ENCODE measurements at places on chromosomes 6 and 20.

DNA sequence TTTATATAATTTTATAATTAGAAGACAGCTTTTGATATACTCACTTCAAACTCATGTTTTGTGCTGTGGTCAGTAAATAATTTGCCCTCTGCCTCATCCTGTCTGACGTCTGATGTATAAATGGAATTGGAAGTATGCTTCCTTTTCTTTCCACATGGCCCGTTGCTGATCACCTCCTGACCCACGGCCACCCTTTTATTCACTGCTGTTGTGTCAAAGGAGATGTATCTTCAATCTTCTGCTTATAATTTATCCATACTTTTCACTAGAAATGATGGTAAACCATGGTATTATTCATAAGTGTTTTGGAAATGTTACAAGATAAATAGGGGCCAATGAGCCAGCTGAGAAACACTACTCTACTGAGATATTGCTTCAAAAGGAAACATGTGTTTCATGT, 841.8 kb downstream of the PHF3 start:
- no peak for DNase-seq

GRCh38 chr20:10603971-10604864, 69.6 kb downstream of the JAG1 start:
- peak; percentile 87 for DNase-seq

GRCh38 chr6:167115054-167115453, 7.8 kb upstream of the CCR6 start:
- no peak for DNase-seq

DNA sequence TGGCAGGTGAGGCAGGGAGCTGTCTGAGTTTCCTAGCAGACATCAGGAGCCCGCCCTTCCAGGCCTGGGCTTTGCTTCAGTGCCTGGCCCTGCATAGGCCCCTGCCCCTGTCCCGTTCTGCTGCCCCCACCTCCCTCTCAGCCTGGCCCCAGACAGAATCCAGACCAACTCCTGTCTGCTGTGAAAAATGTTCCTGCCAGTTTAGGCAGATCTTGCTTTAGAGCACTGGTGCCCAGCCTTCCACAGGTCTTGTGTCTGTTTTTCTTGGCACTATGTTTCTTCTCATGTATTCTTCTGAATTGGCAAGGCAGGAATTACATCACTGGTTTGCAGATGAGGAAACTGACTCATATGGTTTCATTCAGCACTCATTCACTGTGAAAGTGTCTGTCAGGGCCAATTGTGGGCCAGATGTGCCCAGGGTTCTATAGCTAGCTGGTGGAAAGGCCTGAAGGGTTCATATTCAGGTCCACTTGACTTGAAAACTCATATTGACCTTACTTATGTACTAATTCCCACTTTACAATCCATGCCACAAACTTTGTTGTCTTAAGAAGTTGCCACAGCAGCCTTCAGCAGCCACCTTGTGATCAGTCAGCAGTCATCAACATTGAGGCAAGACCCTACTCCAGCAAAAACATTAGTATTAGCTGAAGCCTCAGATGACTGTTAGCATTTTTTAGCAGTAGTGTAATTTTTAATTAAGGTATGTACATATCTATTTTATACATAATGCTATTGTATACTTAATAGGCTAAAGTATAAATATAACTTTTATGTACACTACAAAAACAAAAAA, 40.5 kb downstream of the HLA-F start:
- no peak for DNase-seq

DNA sequence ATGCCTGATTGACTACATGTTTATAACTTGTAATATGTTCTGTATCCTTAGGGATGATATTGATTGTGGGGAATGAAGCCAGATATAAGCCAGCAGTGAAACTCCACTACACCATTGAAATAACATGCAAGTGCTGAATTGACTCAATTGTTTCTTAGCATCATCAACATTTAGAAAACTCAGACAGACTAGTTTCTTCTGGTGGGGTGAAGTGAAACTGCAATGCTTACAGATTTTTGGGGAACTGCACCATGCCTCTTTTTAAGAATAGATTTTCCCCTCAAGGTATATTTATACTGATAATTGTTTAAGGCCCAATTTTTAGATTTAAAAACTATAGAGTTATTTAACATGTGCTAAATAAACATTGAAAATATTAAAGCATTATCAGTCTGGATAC, 1044.6 kb upstream of the EYS start:
- no peak for DNase-seq

- peak; percentile 32 for DNase-seq
These were observed 59.4 kb downstream of the TMEM242 start for GRCh38 chr6:157263881-157264397.

- DNase-seq, result no peak
These were observed 115.1 kb upstream of the JAG1 start for GRCh38 chr20:10788877-10789276.

- DNase-seq, result no peak
These were observed 13.8 kb upstream of the PTPRA start for GRCh38 chr20:2859330-2860121.

DNA sequence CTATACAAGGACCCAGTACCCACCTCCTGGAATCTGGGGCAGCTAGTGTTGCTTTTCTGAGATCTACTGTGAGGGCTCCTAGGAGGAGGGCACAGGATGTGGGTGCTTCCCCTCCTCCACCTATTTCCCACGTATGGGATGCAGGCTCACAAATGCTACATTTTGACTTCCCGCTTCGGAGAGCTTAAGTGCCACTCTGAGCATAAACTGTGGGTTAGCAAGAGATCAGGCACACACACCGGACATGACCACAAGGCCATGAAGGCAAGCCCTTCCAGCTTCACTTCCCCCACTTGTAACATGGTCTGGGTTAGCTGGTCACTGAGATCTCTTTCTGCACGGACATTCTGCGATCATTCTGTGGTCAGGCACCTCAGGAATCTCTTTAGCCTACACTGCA, 15.7 kb upstream of the TGM3 start:
- DNase-seq, result no peak

DNA sequence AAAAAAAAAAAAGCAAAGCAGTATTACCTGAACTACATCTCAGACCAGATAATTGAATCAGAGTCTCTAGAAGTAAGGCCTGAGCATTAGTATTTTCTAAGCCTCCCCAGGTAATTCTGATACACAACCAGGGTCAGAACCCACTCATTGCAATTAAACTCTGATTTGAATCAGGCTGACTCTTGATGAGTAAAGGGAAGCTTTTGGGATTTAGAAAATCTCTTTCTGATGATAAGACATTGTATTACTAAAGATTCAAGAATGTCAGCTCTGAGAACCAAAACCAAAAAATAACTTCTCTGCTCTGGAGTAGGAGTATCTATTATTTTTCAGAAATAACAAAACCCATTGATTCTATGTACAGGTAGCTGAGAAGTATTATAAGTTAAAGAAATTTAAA, 100.1 kb upstream of the COL21A1 start:
- no peak for DNase-seq

DNA sequence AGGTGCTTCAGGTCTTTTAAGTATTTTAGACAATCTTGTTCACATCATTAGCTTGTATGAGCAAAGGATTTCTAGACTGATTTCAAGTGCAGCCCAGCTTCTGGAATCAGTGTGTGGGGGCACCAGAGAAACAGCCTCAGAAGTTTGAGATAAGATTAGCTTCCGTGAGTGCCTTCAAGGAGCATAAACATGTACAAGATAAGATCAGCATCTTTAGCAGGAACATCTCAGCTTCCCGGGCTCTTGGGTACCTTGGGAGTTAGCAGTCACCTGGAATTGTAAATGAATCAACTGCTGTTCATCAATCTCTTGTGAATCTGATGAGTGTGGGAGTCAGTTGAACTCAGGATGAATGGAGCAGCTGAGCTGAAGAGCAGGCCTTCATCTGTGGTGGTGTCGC, 12.0 kb upstream of the CITED2 start:
- no peak for DNase-seq

- no peak for DNase-seq
These were observed 84.9 kb downstream of the BTBD9 start for GRCh38 chr6:38554700-38555413.

DNA sequence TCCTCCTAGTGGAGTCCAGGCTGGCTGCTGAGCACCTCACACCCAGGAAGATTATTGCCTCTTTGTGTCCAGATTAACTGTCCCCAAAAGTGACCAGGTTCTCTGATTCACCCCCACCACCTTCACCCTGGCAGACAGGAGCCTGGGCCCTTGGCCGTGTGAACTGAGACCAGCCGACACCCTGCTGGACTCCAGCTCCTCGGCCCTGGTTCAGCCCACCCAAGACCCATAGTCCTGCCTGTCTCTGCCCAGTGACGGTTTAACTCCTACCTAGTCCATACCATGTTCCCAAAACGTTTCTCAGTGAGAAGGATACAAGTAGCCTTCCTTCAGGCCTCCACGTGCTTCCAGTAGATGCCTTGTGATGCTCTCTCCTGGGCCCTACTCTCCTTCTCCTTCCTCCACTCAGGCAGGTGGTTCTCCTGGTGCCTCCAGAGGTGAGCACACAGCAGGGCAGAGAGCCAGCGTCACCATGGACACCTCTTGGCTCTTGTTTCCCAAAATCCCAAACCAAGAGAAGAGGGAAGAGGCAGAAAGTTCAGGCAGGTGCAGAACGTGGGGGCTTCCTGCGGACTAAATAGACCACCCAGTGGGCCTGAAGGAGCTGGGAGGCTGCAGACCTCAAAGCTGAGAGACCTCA, 134.4 kb upstream of the CST7 start:
- DNase-seq, result no peak

GRCh38 chr6:6405031-6405430, 84.6 kb upstream of the F13A1 start:
- DNase-seq, result no peak
